Cardiac fibroblast (primary cell): ENCODE measurements at places on chromosomes 16 and 17.

DNA sequence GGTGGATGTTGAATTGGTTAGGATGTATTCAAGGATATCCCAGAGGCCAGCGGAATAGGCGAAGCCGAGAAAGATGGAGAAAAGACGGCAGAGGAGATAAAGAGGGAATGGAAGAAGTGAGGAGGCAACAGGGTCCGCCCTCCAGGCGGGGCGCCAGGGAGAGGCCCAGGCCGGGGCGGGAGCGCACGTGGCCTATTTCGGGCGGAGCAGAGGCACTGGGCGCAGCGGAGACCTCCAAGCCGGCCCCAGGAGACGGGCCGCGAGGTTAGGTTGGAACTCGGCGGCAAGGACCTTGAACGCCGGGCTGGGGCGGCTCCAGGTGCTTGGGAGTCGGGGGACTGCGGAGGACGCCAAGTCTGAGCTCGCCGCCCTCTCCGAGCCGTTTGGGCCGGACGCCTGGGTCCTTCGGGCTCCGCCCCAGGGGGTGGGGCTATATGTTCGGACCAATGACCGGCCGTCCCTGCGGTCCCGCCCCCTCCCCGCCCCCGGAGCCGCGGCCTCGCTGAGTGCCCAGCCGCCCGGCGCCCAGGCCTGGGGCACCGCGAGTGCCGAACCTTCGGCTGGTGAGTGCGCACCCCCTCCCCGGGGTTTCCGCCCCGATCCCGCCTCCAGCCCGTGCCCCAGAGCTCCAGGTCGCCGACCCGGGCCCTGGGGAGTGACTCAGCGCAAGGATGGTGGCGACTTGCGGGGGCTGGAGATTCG lies at the start of gene ZNF771:
ZNF771 (plus strand) TSS at position 505 of the 702 bp plus-strand sequence. CDS start 448 bp downstream, outside the sequence.
- peak; percentile 84 for DNase-seq

DNA sequence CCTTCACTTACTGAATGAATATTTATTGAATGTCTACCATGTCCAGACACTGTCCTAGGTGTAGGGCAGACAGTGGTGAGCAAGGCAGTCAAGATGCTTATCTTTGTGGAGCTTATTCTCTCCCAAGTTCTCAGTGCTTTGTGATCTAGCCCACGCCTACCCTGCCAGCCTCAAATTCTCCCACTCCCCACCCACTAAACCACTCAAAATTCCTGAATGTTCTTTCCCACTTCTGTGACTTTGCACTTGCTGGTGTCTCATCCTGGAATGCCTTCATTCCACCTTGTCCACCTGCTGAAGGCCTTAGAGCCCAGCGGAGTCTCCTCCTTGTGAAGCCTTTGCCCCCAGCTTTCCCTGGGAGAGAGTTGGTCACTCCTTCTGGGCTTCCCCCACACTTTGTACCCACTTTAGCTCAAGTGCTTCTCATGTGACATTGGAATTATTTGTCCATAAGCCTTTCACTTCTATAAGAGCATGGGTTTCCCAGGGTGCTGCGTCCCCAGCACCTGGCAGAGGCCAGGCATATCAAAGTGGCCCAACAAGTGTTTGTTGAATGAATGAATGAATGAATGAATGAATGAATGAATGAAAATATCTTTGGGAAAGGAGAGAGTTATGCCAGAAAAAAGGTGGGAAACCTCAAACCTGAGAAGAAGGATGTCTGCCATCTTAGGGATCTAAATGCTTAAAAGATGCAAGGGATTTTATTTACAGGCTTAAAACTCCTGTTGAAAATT lies 23.0 kb downstream of the CCDC182 start:
- no peak for DNase-seq

GRCh38 chr16:30786115-30786935 lies 680 bp downstream of the ZNF629 start:
- peak; percentile 71 for DNase-seq

DNA sequence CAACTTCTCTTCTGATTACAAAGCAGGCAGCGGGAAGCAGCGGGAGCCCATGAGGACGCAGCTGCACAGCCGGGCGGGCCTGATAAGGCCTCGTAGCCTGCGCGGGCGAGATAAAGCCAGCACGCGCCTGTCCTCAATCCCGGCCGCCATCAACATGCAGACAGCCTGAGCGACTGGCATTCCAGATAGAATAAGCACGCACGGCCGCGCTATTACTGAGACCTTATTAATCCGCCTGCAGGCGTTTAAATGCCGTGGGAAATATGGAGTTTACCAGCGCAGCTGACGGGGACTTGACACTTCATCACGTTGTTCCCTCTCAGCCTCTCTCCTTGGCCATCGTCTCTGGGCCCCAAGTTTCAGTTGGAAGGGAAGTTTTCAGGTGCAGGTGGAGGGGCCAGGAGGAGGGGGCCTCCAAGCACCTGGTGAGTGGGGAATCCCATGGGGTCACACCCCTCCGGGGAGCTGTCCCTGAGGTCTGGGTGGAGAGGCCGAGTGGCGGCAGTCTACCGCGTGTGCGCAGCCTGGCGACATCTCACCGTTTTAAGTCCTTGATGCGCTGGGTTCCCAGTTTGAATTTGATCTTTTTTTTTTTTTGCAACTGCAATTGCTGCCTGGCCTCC lies 27.3 kb upstream of the CBFA2T3 start:
- peak; percentile 34 for DNase-seq

DNA sequence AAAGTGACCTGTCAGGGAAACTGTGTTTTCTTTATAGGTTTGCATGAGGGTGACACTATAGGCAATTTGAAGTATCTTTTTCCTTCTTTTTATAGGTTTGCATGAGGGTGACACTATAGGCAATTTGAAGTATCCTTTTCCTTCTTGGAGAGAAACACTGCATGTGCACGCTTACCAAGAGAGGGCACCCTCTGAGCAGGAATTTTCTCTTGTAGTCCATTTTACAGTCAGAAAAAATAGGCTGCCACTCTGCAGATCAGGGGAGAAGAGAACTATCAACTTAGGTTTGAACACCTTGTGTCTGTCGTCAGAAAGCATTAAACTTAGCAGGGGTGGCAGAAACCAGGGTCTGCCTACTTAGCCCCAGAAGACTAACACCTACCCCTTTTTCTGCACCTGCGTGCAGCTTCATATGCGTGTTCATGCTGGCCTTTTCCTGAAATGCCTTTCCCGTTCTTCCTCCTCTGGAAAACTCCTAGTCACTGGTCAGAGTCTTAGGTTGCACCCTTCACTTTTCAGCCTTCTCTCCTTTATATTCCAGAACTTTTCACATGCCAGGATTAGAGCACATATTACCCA lies 16.4 kb upstream of the SMIM36 start:
- DNase-seq: peak; percentile 83

- no peak for DNase-seq
These were observed 190.9 kb upstream of the CHMP6 start for GRCh38 chr17:80800481-80801391.

- DNase-seq: no peak
These were observed 11.4 kb downstream of the TBX21 start for GRCh38 chr17:47744168-47745036.

- no peak for DNase-seq
These were observed 873.3 kb upstream of the SOX9 start for GRCh38 chr17:71247441-71248015.

DNA sequence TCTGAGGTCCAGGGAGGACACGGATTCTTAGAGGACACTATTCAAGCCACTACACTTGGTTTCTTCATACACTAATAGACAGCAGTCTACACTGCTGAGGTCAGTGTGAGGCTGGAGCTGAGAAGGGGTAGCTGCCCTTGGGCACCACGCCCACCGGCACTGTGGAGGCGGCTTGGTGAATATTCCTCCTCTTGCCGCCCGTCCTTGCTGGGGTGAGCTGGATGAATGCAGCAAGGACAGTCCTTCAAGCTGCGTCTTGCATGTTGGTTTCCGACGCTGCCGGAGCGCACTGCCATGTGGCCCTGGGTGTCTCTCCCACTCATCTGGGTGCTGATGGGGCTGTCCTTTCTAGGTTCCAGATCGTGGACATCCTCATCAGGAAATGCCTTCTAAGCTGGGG lies 2.6 kb downstream of the ZNF205 start:
- no peak for DNase-seq

- DNase-seq: peak; percentile 3
These were observed 19.6 kb downstream of the ATF7IP2 start for GRCh38 chr16:10405386-10405939.

DNA sequence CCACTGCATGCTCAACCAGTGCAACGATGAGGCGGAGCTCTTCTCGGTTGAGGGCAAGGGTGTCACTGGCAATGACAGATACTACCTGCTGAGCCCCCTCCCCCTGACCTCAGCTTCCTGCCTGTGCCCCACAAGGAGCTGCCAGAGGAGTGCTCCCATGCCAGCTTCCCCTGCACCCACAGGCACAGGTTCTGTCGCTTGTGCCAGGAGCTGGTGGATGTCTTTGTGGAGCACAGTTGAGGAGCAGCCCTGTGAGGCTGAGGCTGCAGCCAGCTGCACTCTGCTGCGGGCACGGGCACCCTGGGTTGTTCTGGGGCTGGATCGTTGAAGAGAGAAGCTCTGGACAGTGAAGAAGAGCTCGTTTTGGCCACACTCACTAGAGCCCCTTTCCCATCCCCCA lies 165.3 kb upstream of the ZNF267 start:
- no peak for DNase-seq

DNA sequence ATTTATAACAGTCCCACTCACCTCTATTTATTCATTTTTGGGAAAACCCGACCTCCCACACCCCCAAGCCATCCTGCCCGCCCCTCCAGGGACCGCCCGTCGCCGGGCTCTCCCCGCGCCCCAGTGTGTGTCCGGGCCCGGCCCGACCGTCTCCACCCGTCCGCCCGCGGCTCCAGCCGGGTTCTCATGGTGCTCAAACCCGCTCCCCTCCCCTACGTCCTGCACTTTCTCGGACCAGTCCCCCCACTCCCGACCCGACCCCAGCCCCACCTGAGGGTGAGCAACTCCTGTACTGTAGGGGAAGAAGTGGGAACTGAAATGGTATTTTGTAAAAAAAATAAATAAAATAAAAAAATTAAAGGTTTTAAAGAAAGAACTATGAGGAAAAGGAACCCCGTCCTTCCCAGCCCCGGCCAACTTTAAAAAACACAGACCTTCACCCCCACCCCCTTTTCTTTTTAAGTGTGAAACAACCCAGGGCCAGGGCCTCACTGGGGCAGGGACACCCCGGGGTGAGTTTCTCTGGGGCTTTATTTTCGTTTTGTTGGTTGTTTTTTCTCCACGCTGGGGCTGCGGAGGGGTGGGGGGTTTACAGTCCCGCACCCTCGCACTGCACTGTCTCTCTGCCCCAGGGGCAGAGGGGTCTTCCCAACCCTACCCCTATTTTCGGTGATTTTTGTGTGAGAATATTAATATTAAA lies 638 bp upstream of the TMEM88 start:
- DNase-seq: no peak

- no peak for DNase-seq
These were observed 41.7 kb downstream of the PGS1 start for GRCh38 chr17:78419970-78420815.

DNA sequence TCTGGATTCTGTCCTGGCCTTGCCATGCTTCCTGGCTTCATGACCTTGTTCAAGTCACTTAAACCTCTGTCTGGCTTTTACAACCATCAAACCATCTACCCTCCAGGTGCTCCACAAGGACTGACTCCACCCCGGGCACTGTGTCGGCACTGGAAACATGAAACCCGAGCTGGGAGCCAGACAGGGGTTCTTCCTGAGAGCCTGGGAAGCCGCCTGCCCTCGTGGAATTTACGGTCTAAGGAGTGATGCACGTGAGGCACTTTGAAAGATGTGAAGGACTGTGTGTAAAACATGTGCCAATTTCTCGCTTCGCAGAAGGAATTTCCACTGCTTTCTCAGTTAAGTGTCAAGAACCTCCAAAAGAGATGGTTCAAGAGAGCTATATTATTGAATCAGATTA lies 11.6 kb downstream of the CDK5R1 start:
- DNase-seq: no peak

DNA sequence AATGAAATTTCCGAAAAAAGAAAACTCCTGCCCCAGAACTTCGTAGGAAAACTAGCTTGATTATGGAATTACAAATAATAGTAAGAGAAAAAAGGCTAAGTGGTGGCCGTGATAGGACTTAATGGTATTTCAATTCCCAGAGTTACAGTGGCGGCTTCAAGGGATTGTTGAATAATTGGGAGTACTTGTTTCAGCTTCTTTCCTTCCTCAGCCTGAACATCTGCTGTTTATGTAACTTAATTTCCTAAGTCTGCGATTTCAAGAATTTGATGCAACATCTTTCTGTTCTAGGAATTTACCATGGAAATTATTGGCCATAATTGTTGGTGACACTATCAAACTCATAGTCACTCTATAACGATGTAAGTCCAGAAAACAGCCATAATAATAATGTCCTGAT lies 684 bp upstream of the APPBP2 start:
- DNase-seq: peak; percentile 36

GRCh38 chr16:11091021-11091785 lies 146.8 kb downstream of the CLEC16A start:
- DNase-seq: no peak

DNA sequence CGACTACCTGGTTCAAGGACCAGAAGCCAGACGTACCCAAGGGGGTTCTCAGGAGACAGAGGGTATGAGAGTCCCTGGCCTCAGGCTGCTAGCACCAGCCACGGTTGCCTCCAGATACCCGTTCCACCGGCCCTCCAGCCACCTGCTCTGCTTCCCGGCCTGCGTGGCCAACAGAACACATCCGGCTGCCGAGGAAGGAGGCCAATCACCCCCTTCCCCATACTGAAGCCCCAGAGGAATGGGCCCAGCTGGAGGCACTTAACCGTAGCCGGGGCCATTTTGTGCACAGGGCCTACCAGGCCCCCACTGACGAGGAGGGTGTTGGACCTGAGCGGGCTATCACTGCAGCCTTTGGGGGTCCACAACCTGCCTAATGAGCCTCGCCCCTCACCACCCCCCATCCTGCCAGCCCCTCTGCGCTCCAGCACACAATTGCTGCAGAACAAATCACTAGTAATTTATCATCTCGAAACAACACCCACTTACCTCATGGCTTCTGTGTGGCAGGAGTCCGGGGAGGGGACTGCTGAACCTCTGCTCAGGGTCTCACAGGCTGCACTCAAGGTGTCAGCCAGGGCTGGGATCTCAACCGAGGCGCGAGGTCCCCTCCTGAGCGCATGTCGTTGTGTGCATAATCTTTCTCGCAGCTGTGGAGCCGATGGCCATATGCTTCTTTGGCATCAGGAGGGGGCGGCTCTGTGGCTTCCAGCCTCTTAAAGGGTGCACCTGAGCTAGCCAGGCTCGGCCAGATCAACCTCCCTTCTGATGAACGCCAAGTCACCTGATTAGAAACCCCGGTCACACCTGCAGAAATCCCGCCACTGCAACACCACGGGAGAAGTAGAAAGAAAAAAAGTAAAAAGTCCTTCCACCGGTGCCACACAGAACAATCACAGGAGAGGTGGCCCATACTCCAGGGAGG lies 10.1 kb upstream of the KREMEN2 start:
- DNase-seq: no peak
